B cell (primary cell): ENCODE measurements at places on chromosomes 6 and 20.

DNA sequence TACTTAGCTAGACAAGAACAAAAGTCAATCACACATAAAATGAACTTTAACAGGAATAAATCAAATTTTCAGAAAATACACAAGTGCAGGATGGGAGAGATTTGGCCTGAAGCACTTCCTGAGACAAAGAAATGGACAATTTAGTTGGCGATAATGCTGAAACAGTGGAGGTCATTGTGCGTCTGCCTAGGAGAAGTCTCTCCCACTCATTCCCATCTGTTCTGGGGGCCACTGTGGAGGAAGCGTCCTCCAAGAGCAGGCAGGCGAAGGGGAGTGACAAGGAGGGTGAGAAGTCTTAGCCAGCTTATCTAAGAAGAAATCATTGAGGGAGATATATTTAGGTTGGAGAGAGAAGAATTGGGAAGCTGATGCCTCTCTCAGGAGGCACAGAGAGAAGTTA lies 10.2 kb upstream of the TMEM242 start:
- DNase-seq = no peak

DNA sequence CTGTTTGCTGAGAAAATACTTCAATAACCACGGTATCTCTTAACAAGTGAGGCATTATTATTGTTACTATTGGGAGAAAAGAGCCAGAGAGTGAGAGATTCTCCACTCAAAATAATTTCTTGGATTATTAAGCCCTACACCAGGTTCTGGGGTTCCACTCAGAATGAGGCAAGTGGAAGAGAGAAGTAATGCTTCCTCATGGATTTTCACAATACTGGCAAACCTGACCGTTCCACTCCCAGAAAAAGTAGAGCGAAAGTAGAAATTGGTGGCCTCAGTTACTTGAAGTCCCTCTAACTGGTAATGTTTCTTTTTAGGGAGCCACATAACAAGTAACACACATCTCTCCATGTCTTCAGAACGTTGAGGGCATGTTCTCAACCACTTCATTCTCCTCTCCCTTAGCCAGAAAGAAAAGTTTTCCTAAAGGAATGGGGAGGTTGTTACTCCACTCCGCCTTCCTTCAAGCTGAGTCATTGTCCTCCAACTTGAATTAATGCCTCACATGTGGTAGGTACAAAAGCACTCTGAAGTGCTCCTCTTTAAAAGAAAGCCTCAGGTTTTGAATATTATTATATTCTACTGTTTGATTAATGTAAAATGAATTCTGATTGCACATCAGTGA lies 1.9 kb downstream of the BAG2 start:
- no peak for DNase-seq

DNA sequence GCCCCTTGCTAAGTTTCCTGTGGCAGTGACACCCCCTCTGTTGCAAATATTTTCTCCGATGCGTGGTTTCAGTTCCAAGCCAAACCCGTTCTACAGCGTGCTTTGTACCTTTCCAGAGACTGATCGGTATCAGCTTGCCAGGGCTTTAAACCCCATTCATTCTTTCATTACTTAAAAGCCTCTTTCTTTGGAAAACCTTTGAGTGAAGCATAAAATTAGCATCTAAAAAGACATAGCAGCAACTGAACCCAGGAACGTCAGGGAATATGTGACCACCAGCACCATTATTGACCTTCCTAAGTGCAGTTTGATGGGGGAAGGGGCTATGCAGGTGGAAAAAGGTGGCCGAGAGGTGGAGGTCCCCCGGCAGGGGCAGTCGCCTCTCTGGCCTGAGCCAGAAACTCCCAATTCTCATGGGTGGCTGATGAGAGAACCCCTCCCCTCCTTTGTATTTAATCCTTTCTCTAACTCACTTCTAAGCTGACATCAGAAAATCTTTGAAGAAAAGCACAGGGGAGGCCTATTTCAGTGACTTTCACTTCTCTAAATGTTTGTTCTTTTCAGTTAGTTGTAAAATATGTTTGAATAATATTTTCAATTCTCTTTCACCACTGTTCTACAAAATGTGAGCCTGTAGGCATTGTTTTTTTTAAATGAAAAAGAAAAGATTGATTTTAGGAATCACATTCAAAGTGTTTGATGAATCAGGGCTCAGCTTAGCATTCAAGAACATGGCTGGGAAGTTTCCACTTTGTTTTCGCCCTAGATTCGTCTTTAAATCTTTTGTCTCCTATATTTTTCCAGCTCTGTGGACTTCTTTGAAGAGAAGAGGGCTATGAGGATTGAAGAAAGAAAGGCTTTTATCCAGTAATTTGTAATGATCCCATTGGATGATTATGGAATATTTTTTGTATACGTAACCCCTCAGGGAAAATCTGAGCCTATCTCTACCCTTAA lies 89.2 kb downstream of the RSPH3 start:
- DNase-seq = peak; percentile 76

DNA sequence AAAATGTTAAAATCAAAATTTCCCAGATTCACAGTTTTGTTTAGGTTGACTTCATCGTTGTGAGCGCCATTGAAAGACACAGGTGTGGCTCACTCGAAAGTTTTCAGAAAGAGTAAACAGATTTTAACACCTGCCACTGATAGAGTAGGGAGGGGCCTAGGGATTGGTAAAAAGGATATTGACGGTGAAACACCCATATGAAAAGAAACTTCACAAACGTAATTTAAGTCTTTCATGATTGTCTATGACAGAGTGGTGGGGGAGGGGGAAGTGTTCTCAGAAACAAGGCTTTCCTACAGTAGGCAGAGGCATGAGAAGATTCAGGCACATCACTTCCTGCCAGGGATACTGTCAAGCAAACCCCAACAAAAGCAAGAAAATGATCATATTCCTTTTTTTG lies 101.4 kb downstream of the PERP start:
- DNase-seq = no peak

DNA sequence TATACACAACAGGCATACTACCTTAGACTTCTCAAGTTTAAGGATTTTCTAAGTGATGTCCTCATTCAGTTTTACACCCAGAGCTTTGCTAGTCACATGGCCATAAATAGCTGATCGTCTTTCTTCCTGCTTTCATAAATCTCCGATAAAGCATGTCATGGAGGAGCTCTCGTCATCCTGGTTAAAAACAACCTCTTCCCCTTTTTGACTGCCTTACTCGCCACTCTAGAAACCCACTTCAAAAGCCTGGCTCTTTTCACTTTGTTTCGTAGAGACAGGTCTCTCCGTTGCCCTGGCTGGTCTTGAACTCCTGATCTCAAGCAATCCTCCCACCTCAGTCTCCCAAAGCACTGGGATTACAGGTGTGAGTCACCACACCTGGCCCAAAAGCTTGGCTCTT lies 67.0 kb upstream of the SMIM29 start:
- peak; percentile 82 for DNase-seq

DNA sequence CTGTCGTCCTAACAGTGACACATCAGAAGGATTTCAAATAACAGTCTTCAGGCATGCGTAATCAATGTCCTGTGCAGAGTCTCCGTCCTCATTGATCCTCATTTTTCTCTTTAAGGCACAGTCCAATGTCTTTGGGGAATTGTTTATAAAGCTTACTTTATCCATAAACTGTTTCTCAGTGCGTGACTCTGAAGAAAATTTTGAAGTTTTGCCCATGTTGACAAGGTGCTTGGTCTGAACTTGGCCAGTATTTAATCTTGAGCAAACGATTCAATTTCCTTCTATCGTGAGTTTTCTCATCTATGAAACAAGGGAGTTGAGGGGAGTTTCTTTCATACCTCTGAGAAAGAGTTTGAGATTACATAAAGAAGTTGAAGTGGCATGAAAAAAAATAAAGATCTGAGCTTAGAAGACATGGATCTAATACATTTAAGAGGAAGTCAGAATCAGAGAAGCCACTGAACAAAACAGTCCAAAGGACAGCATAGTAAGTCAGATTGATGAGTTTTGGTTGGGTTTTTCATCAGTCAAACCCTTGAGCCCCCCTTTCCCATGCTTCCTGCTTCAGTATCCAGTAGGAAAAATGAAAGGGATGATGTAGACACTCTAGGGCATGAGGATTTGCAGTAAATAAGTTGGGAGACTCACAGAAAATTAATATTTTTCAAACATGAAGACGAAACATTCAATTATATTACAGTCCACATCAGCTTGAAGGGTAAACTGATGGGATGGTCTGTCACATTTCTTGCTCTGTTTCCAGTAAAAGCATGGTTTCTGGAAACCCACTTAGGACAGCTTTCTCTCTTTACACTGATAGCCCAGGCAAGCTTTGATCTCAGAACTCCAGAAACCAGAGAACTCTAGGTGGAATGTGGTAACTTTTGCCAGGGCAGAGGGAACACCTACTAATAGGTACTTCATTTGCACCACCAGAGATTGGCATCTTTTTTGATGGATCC lies 8.1 kb downstream of the EDN1 start:
- DNase-seq = no peak

DNA sequence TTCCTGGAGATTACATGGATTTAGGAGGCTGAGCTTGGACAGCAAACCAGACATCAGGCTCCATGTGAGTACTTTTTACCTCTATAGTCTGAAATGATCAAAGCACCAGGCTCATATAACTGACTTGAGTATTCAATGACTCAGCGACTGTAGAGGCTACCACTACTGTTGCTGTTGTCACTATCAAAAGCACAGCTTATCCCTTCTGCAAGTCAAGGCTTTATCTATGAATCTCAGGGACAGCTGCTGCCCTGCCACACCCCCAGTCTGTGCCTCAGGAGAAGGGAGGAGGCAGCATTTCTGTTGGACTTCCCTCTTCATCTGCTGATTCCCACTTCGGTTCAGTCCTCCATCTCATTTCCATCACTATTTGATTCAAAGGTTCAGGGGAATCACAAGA lies 80.5 kb upstream of the CNR1 start:
- no peak for DNase-seq

GRCh38 chr6:26034905-26035304 lies 52.3 kb upstream of the HFE start:
- no peak for DNase-seq

GRCh38 chr20:50724851-50725723 lies 6.3 kb upstream of the PARD6B start:
- DNase-seq = no peak

GRCh38 chr20:37911838-37912281 lies 8.9 kb downstream of the VSTM2L start:
- DNase-seq = no peak

DNA sequence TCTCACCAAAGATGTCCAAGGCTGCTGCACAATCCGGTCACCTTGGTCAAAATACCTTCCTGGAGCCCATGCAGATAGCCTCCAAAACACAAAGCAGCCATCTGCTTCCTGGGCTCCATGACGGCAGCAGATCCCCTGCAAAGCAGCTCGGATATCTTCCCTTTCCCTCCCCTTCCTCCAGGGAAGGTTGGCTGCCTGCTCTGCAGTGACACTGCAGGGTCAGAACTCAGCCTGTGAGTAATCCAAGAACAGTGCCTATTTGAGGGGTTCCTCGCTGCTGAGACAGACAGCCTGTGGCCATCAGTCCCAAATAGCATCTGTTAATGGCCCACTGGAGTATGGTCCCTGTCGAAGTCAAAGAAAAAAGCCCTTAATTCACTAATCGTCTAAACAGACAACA lies 270.8 kb downstream of the PREX1 start:
- no peak for DNase-seq

DNA sequence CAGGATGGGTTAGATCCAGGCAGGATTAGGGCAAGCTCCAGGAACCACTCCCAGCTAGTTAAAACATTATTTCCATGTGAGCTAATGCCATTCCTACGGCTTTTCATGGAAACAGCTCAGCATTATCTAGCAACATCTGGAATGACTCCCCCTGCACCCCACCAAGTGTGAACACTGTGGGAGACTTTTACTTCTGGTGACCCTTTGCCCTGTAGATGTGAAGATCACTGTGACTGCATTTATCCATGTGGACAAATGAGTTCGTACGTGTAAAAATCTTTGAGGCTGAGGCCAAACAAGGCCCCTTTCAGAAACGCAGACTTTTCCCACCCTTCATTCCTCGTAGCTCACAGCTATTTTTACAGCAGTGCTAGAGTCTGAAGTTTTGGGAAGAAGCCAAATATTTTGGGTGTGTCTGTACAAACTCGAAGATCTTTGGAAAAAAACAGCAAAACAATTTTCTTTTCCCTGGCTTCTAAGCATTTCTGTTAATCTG lies 221.8 kb upstream of the SOX4 start:
- no peak for DNase-seq

DNA sequence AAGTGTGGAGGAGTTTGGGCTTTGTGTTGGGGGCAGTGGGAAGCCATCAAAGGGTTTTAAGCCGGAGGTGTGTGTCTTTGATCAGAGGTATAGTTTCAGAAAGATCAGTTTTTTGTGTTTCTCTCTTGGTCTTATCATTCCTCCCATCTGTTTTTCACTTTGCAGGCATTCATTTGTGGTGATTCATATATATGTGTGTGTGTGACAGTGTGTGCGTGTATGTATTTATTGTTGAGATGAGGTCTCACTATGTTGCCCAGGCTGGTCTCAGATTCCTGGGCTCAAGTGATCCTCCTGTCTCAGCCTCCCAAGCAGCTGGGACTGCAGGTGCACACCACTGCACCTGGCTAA lies 11.1 kb upstream of the SERINC3 start:
- DNase-seq = no peak

- DNase-seq = no peak
Measured at GRCh38 chr6:44473393-44474189, 86.1 kb downstream of the CDC5L start.

GRCh38 chr6:163708466-163708865 lies 293.9 kb downstream of the QKI start:
- DNase-seq = no peak

DNA sequence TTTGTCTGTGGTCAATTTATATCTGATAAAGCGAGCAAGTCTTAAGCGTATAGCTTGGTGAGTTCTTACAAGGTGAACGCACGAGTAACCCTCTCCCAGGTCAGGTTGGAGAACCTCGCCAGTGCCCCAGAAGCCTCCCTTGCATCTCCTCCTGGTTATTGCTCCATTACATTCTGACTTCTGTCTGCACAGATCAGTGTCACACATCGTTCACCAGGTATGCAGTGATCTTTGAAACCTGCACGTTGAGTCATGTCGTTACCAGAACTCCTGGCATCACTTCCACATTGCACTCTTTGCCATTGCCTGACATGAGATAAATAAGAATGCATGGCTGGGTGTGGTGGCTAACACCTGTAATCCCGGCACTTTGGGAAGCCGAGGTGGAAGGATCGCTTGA lies 44.2 kb downstream of the AKAP12 start:
- DNase-seq = no peak

DNA sequence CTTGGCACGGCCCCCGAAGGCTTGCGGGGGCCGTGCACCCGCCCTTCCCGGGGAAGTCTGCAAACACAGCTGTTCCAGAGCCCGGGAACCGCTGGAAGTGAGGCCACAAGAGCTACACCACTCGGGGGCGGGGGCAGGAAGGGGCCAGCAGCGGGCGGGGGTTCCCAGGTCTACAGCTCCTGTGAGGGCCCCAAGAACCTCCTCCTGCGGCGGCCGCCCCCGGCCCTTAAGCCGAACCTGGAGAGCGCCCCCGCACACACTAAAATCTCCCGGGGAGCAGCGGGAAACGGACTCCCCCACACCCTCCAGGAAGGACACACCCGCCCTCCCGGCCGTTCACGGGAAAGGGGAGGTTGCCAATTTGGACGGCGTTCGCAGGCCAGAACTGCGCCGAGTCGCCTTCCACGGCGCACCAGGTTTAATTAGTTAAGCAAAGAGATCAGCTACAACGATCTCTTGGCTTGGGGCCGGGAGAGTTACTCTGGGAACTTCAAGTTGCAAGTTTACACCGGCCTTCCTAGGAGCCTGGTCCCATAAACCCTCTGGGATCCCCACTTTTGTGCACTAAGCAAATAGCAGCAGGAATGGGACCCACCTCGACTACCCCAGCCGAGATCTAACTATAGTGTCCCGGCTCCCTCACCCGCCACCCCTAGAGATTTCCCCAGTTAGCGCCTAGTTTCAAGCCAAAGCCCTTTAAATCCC lies 1.7 kb downstream of the JAG1 start:
- DNase-seq = peak; percentile 17
